Inflammatory macrophage (primary cell): ENCODE measurements at places on chromosomes 11 and 22.

- no peak for DNase-seq
These were observed 861 bp upstream of the ZNRF3 start for GRCh38 chr22:28882545-28882877.

GRCh38 chr22:32691101-32691500 is 110.4 kb upstream of the TIMP3 start:
- peak; percentile 72 for DNase-seq

GRCh38 chr11:85725510-85726258 is 39.7 kb upstream of the CCDC89 start:
- DNase-seq: no peak

GRCh38 chr11:133418218-133418617 is 114.1 kb downstream of the OPCML start:
- DNase-seq: no peak

- no peak for DNase-seq
These were observed 31.8 kb downstream of the ANO1 start for GRCh38 chr11:70109903-70110302.
